ENCODE measurements at places on chromosomes 6 and 20.

DNA sequence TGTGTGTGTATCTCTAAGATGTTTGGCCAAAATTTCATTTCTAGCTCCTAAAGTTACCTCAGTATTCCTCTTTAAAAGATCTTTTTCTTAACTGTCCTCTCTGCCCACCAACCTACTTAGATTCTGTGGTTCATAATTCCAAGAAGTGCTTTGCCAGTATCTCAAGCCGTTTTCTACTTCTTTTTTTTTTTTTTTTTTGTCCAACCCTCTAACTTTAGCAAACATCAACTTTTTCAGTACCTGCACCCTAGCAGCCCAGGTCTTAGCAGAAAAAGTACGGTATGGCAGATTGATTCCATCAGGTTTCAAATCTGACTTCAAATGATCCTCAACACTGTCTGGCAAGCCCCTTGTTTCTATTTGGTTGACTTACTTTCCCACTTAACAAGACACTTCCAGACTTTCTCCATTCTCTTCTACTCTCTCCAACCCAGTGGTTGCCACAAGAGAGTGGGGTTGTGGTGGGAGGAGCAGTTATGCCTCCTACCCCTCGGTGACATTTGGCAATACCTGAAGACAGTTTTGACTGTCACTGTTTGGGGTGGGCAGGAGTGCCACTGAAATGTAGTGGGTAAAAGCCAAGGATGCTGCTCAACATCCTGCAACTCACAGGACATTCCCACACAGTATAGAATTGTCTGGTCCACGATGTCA is 10.8 kb upstream of the MAN1A1 start:
- no peaks in the 10 kb centered on the region for H3K27me3 ChIP-seq
- H3K36me3 ChIP-seq = no peaks in the 10 kb centered on the region
- H3K4me3 ChIP-seq = no peak overlapping the region
- no peak for DNase-seq
- H3K4me1 ChIP-seq = no peaks in the 10 kb centered on the region

GRCh38 chr6:145904391-145904790 is 59.8 kb downstream of the SHPRH start:
- no peaks in the 10 kb centered on the region for H3K27me3 ChIP-seq
- H3K36me3 ChIP-seq = peaks cover 50% of the 10 kb centered on the region
- no peak overlapping the region for H3K4me3 ChIP-seq
- no peak overlapping the region for H3K27ac ChIP-seq
- DNase-seq = no peak
- H3K4me1 ChIP-seq = no peaks in the 10 kb centered on the region

DNA sequence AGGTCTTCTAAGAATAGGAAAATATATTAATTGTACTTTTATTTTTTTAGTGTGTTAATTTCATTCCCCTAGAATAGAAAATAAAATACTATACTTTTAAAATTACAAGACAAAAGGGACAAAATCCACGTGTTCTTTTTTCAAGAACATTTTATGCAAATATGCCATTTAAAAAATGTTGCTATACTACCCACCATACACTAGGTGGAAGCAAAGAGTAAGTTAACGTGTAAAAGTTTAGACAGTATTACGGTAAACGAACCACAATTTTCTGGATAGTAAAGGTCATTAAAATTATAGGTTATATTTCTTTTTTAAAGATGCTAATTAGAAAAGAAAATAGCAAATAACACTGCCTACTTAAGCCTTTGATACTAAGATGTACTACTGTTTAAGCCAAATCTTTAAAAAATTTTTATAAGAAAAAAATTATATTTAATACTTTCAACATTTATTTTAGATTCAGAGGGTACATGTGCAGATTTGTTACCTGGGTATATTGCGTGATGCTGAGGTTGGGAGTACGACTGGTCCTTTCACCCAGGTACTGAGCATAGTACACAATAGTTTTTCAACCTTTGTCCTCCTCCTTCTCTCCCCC is 287.6 kb downstream of the PHF3 start:
- no peak overlapping the region for H3K4me3 ChIP-seq
- no peaks in the 10 kb centered on the region for H3K36me3 ChIP-seq
- no peaks in the 10 kb centered on the region for H3K4me1 ChIP-seq
- H3K27ac ChIP-seq = no peak overlapping the region
- no peak for DNase-seq

GRCh38 chr6:106745824-106746582 is 116.6 kb downstream of the QRSL1 start:
- no peak for DNase-seq
- no peak overlapping the region for H3K4me3 ChIP-seq

DNA sequence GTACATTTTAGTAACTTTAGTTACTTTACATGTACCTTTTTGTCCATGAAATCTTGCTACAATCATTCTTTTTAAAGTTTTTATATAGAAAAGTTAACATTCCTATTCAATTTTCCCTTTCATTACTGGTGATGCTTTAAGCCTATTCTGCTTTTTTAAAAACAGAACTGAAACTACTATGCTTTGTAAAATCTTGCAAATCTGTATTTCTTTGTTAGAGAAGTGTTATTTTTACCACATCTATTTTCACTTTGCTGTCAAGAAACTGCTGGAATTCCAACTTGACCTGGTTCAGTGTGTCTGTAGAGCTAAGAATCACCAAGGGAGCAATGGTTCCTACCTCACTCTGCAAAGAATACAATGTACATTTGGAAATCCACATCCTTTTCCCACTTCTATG is 21.8 kb upstream of the SAMD5 start:
- H3K4me3 ChIP-seq = no peak overlapping the region
- no peaks in the 10 kb centered on the region for H3K4me1 ChIP-seq
- no peaks in the 10 kb centered on the region for H3K27me3 ChIP-seq
- H3K27ac ChIP-seq = no peak overlapping the region
- DNase-seq = no peak
